ENCODE measurements at places on chromosomes 4 and X. TPM values are rescaled to one million over a fixed set of nuclear protein-coding genes. Genes with fewer than 3 reads are reported as not detected.

The ETDB gene
- polyA plus RNA-seq: not detected

DNA sequence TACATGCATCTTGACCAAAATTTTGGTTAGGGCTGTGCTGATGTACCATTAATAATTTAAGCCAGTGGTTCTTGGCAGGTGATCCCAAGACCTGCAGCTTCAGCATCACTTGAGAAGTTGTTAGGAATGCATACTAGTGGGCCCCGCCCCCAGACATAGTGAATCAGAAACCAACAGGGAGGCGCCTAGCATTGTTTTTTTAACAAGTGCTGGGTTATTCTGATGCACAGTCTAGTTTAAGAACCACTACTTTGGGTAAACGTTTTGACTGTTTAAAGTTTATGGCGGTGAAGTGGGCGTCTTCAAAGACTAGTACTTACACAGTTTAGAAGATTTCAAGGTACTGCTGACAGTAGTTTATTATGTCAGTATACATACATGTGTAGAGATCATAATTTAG lies 23.6 kb downstream of the FAM199X start:
- DNase-seq: no peak

DNA sequence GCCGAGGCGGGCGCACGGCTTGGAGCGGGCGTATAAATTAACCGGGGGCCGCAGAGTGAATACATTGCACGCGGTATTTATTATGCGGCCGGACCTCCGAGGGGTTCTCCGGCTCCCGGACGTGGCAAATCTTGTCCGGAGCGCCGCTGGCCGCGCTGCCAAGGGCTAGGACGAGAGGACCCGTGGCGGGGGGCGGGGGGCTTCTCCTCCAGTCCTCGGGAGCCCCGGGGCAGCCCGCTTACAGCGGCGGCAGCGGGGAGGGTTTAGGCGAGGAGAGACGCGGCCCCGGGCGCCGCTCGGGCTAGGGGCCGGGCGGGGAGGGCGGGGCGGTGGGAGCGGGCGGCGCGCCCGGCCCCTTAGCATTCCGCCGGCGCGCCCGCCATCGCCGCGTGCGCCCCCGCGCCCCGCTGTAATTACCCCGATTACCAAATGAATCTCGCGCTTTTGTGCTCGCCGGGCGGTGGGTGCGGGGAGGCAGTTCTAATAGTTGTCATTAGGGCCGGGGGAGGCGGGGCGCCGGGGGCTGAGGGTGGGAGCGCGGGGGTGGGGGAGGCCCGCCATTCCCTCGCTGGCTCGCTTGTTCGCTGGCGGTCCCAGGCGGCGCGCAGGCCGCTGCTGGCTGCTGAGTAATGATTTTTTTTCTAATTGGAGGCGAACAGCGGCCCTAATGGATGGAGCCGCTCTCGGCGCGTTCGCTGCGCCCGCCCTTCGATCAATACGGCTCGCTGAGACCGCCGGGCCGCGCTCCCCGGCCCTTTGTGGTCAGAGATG lies 276.6 kb downstream of the BCOR start:
- DNase-seq: peak; percentile 68

GRCh38 chr4:106095408-106095807 lies 200.1 kb downstream of the NPNT start:
- DNase-seq: no peak

GRCh38 chrX:140065961-140066662 lies 100.8 kb upstream of the CXorf66 start:
- DNase-seq: no peak

Data from right lung (tissue), 10 donors.